ENCODE measurements at places on chromosomes 6 and 20.

DNA sequence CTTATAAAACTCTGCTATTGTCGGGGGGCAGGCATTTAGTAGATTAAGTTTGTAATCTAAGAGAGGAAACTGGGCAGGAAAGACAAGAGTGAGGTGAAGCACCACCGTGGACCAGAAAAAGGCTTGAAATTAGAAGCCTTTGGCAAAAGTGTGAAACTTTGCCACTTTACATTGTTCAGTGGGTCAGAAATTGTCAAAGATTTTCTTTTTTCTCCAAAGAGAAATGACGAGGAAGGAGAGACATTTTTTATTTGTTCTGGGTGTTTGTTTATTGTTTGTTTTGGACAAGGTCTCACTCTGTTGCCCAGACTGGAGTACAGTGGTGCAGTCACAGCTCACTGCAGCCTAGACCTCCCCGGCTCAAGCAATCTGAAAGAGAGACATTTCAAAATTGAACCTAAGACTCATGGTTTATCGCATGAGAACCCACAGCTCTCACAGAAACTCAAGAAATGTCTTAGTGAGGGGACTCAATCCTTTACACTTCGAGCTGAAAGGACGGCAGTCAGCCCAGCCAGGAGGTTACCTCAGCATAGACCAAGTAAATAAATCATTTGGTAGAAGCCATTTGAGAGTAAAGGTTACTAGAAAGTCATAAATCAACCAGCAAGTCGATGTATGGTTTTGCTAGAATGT lies 262.8 kb upstream of the TAB2 start:
- no peak for DNase-seq

GRCh38 chr6:79719248-79719960 lies 88.3 kb downstream of the SH3BGRL2 start:
- DNase-seq = peak; percentile 68

DNA sequence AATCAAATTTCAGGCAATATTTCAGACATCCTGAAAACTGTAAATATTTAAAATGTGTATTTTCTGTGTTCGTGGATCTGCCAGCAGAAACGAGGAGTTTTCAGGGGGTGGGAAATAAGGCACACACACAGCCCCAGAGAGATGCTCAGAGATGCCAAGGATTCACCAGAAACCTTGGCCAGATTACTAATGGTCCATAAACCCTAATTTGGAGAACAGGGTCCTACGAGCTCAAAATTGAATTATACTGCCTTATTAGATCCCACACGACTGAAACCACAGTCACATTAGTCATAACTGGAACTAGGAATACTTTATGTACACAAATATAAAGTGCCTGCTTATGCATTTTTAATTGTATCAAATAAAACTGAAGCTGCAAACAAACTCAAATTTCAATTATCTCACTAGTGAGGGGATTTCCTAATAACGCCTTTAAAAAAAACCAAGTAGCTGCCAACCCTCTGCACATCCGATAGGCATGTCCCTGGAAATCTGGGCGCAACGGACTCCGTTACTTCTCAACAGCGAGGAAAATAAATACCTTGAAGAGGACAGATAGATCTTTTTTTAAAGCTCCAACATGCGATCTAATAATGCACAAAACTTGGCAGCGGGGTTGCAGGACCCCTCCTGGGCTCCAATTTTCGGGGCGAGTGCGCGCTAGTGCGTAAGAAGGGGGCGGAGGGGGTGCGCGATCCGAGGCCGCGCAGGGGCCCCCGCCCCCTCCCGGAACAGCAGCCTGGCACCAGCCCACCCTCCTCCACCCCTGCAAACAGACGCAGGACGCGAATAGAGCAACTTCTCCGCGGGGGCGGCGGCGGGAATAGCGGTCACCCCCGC lies 897 bp downstream of the CHD6 start:
- DNase-seq = no peak

GRCh38 chr6:24500683-24501082 lies 5.9 kb downstream of the ALDH5A1 start:
- DNase-seq = no peak

DNA sequence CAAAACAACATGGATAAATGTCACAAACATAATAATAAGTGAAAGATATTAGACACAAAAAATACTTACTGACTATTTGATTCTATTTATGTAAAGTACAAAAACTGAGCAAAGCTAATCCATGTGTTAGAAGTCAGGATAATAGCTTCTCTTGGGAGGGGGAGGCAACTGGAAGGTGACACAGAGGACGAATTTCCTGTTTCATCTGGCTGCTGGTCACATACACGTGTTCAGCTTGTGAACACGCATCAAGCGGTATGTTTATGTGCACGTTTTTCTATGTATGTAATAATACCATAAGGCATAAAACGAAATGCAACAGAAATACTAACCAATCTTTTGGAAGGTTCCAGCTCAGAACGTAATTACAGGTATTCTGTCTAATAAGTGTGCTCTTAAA lies 54.3 kb downstream of the MKKS start:
- DNase-seq = no peak

DNA sequence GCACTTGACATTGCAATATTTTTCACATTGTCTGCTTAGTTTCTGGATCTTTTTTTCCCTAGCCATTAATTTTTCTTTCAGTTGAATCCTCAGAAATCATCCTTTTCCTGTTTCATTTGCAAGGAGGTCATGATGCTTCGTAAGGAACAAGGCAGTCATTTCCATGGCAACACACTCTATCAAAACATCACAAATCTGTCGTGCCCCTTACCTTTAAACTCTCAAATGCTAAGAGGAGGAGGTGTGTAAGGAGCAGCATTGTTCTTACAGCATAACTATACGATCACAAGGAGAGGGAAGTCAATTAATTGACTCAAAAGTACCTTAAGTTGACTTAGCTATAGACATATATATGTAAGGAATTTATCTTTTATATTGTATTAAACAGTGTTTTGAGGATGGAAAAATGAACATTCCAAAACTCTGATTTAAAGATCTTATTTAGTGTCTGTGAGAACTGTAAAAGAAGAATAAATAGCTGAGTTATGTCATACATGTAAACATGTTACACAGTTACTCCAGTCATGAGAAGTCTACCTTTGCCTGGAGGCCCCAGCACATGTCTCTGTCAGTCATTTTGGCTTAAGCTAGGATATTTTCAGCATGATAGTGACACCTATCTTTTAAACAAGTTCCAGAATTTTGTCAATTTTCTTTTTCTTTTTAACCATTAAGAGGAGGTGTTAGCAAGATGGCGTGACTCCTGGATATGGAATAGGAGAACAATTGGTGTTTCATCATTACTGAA lies 41.6 kb downstream of the CDKAL1 start:
- DNase-seq = no peak

GRCh38 chr6:118350881-118351430 lies 197.1 kb upstream of the PLN start:
- no peak for DNase-seq

- DNase-seq = no peak
Observed at GRCh38 chr6:77454386-77454785, 8.9 kb downstream of the HTR1B start.

- DNase-seq = no peak
Observed at GRCh38 chr6:15462717-15463525, 199.9 kb downstream of the DTNBP1 start.

GRCh38 chr6:35154262-35154661 lies 13.1 kb upstream of the TCP11 start:
- no peak for DNase-seq

- DNase-seq = no peak
Observed at GRCh38 chr6:5453546-5453945, 192.2 kb downstream of the FARS2 start.

GRCh38 chr6:132919045-132919860 lies 104.9 kb downstream of the RPS12 start:
- DNase-seq = peak; percentile 85

DNA sequence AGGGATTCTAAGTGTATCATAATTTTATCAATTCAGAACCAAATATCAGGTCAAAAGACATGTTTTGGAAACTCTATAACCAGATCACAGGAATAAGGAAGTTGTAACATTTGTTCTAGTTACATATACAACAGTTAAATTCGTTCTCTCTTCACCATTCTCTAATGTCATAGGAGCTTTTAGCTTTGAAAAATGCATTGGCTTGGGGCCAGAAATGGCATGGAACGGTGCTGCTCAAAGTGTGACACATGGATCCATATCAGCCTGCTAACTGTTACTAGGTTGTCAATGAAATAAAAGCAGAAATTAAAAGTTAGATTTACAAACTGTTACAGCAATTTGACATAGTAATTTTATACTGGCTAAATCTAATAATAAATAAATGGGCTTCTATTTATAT lies 120.3 kb downstream of the LCA5 start:
- no peak for DNase-seq

GRCh38 chr20:47487175-47487917 lies 14.3 kb upstream of the NCOA3 start:
- DNase-seq = no peak

GRCh38 chr20:24756292-24757025 lies 192.6 kb upstream of the CST7 start:
- no peak for DNase-seq

GRCh38 chr6:14818422-14818884 lies 427.4 kb upstream of the JARID2 start:
- DNase-seq = no peak

GRCh38 chr6:13872681-13873080 lies 52.1 kb upstream of the RNF182 start:
- DNase-seq = no peak

- no peak for DNase-seq
Observed at GRCh38 chr6:3764516-3765335, 13.2 kb upstream of the PXDC1 start.

GRCh38 chr6:44039839-44040350 lies 87.4 kb downstream of the MRPL14 start:
- no peak for DNase-seq

DNA sequence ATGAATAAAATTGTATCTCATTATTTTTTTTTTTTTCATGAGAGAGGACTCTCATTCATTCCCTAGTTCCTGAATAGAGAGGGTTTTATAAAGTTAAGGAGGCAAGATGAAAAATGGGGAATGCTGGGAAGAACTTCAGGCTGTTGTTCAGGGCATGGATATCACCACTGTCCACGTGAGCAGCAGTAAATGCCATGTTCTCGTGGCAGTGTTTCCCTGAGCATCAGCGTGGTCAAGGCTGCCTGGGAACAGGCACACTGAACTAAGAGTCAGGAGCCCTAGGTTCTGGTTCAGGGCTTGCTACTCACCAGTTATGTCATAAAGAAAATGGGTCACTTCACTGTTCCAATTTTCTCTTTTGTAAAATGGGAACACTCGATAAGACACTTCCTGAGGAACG lies 93.2 kb downstream of the MAN1A1 start:
- no peak for DNase-seq

DNA sequence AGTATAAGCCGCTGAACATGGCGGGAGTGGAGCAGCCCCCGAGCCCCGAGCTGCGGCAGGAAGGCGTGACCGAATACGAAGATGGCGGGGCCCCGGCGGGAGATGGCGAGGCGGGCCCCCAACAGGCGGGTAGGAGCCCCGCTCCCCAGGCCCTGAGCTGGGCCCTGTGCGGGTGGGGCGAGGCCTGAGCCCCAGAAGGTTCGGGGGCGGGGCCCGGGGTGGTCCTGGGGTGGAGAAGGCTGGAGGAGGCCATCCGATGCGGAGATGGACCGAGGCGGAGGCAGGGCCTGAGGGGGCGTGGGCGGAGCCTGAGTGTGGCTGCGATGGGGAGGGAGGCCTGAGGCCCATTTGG lies 7.1 kb downstream of the L3MBTL1 start:
- no peak for DNase-seq

DNA sequence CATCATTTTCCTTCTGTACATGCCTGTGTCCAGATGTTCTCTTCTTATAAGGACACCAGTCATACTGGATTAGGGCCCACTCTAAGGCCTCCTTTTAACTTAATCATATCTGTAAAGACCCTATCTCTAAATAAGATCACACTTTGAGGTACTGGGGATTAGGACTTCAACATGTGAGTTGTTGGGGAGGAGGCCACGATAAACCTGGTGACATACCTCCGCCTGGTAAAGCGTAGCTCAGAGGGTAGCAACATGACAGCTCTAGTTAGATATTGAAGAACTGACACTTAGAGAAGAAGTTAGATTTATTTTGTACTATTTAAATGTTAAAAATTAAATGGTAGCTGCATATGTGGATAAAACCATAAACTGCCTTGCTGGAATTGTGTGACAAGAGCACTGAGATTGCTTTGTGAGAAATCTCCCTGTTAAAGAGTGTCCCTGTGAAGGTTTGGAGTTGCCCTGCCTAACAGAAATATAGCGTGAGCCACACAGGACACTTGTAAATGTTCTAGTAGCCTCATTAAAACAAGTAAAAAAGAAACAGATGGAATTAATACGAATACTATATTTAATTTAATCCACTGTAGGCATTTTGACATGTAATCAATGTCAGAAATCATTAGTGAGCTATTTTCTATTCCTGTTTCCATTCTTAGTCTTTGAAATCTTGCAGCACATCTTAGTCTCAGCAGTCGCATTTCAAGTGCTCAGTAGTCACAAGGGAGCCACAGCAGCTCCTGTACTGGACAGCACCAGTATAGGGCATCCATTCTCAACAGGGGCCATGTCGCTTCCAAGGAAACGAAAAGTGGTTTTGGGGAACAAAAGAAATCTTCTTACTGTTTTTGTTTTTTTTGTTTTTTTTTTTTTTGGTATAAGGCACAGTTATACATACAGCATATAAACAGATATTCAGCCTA lies 13.4 kb downstream of the PLCB1 start:
- DNase-seq = no peak

DNA sequence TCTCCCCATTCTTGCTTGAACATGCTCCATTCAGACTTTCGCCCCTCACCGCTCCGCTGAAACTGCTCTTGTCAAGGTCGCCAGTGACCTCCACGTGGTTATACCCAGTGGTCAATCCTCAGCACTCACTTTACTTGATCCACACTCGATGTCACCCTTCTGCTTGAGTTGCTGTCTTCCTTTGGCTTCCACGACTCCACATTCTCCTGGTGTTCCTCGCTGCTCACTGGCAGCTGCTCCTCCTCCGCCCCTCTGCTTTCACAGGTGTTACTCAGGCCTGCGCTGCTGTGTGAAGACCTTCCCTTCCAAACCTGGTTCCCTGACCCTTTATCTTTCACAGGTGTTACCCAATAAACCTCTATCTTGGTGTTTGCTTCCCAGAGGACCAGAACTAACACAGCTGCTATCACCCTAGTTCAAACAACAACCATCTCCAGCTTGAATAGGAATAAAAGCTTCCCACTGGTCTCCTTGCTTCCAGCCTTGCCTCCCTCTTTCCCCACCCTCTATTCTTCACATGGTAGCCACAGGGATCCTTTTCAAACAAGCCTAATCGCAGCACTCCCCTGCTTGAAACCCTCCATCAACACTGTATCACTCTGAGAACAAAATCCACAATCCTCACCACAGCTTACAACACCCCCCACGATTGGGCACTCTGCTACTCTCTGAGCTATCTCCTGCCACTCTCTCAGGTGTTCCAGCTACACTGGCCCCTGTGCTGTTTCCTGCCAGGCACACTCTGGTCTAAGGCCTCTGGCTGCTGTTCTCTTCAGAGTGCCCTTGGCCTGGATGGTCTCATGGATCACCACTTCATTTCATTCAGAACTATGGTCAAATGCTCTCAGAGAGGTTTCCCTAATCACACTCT lies 10.7 kb downstream of the PPIL1 start:
- no peak for DNase-seq

DNA sequence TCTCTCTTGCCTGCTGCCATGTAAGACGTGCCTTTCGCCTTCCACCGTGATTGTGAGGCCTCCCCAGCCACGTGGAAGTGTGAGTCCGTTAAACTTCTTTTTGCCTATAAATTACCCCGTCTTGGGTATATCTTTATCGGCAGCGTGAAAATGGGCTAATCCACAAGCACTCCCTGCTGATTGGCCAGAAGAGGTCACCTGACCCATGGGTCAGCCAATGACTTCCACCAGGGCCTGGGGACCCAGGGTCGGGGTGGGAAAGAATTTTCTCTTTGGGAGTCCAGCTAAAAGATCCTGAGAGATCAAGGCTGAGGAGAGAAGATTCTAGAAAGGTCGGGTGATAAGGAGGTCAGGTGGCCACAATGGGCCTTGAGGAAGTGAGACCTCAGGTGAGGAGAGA lies 17.1 kb downstream of the ZBP1 start:
- DNase-seq = no peak

All from stromal cell of bone marrow (primary cell).